ENCODE measurements at places on chromosomes 16 and 17. TPM values are rescaled to one million over a fixed set of nuclear protein-coding genes. Genes with fewer than 3 reads are reported as not detected.

Gene NLE1
- polyA plus RNA-seq = 16.7 TPM

Gene KRT28
- polyA plus RNA-seq = not detected

Gene ACSM3
- 105 TPM for polyA plus RNA-seq

Gene ENO3
- polyA plus RNA-seq = 30.9 TPM

Gene GAN
- polyA plus RNA-seq = 3.5 TPM

Gene PPP1R1B
- 9.1 TPM for polyA plus RNA-seq

Gene RNF222
- polyA plus RNA-seq = 0.12 TPM

Gene KCNAB3
- 10.6 TPM for polyA plus RNA-seq

Gene CD19
- polyA plus RNA-seq = 4.4 TPM

Gene LDHD
- 9.1 TPM for polyA plus RNA-seq

Gene ATF7IP2
- 25.1 TPM for polyA plus RNA-seq

Gene TMEM235
- polyA plus RNA-seq = not detected

Gene HID1
- 16.9 TPM for polyA plus RNA-seq

Gene CES1
- 2.8 TPM for polyA plus RNA-seq

Gene PDILT
- 0.11 TPM for polyA plus RNA-seq

Gene TMEM88
- polyA plus RNA-seq = 25.9 TPM

Gene PLLP
- 24.7 TPM for polyA plus RNA-seq

Gene ENPP7
- 4.3 TPM for polyA plus RNA-seq

Gene GPR179
- 0.10 TPM for polyA plus RNA-seq

Gene PRR11
- 17.1 TPM for polyA plus RNA-seq

Gene MYADML2
- polyA plus RNA-seq = 0.36 TPM

Gene CIITA
- polyA plus RNA-seq = 7.0 TPM

Gene MMP2
- 159 TPM for polyA plus RNA-seq

Gene KRTAP4-1
- not detected for polyA plus RNA-seq

Gene KRTAP4-6
- not detected for polyA plus RNA-seq

Gene TNK1
- 6.1 TPM for polyA plus RNA-seq

Gene CNGB1
- polyA plus RNA-seq = 0.09 TPM

Gene RAMP2
- 87.2 TPM for polyA plus RNA-seq

Gene CX3CL1
- polyA plus RNA-seq = 32.3 TPM

Gene PHOSPHO1
- polyA plus RNA-seq = 1.8 TPM

Data from renal pelvis (tissue), 12 donors.